Stimulated activated CD4-positive, alpha-beta T cell treated with anti-CD3 and anti-CD28 coated beads, TNF-alpha, amount 100 ng/mL, for 1 hour (primary cell): ENCODE measurements at places on chromosomes 11 and 22.

- no peak for DNase-seq
Observed at GRCh38 chr11:95711162-95711944, 78.2 kb downstream of the FAM76B start.

DNA sequence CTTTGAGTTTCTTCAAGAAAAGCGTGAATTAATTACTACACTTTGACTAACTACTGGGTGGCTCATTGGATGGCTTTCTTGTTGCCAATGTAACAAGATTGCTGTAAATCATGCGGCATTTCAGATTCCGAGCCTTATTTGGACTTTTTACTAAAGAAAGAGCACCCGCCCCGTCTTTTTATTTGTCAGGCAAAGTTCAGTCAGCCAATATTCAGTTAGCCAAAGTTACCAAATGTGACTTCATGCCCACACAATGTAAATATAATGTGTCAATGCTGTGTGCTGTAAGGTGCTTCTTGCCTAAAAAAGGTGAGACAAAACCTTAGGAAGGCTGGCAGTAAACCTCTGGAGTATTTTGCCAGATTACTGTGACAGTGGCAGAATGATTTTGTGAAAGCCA lies 14.8 kb downstream of the FLI1 start:
- no peak for DNase-seq

- DNase-seq, result no peak
Observed at GRCh38 chr11:45176996-45177395, 30.6 kb downstream of the PRDM11 start.

- DNase-seq, result peak; percentile 10
Observed at GRCh38 chr11:61482513-61482912, 26.0 kb upstream of the LRRC10B start.

- no peak for DNase-seq
Observed at GRCh38 chr11:70250876-70251658, 19.4 kb upstream of the PPFIA1 start.

DNA sequence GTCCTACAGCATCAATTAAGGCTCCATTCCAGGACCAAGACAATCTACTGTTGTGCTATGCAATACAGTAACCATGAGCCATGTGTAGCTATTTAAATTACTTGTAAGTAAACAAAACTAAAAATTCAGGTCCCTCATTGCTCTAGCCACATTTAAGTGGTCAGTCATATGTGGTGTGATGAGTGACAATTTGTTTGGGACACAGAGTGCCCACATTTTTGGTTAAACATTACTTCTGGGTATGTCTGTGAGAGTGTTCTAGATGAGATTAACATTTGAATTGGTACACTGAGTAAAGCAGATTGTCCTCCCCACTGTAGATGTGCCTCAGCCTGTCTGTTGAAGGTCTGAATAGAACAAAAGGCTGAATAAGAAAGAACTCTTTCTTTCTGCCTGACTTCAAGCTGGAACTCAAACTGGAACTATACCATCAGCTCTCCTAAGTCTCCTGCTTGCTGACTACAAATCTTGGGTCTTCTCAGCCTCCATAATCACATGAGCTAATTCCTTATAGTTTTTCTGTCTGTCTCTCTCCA lies 15.8 kb downstream of the KBTBD3 start:
- no peak for DNase-seq

- no peak for DNase-seq
Observed at GRCh38 chr11:107623183-107623582, 32.2 kb downstream of the ELMOD1 start.

GRCh38 chr11:68351450-68352275 lies 39.3 kb downstream of the LRP5 start:
- no peak for DNase-seq

DNA sequence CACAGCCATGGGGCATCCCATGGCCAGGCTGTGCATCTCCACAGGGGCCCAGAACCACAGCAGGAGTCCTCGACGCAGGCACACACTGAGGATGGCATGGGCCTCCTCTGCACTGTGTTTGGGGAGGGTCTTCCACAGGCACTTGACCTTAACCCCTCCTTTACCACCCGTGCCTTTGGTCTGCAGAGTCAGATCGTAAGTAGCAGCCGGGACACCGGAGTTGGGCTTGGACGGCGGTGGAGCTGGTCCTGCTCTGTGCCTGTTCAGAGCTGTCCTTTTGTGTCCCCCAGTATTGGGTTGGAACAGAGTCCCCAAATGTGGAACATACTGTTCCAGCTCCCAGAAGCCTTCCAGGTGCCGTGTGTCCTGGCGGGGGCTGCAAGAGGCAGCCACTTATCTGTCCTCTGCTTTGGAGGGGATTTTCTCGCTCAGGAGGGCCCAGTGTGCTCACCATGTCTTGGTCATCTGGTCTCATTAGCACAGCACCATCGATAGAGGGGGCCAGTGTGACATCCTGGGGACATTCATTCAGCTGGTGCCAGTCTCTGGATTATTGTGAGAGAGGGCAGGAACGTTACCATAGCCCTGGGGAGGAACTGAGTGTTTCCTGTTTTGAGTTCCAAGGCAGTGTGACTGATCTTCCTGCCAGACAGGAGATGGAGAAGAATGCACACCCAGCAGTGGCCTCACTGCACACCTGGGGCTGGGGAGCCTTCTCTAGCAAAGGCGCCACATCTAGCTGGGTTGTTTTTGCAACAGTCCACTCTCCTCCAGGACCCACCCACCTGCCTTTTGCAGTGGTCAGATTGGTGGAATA lies 12.4 kb downstream of the CRELD2 start:
- no peak for DNase-seq

DNA sequence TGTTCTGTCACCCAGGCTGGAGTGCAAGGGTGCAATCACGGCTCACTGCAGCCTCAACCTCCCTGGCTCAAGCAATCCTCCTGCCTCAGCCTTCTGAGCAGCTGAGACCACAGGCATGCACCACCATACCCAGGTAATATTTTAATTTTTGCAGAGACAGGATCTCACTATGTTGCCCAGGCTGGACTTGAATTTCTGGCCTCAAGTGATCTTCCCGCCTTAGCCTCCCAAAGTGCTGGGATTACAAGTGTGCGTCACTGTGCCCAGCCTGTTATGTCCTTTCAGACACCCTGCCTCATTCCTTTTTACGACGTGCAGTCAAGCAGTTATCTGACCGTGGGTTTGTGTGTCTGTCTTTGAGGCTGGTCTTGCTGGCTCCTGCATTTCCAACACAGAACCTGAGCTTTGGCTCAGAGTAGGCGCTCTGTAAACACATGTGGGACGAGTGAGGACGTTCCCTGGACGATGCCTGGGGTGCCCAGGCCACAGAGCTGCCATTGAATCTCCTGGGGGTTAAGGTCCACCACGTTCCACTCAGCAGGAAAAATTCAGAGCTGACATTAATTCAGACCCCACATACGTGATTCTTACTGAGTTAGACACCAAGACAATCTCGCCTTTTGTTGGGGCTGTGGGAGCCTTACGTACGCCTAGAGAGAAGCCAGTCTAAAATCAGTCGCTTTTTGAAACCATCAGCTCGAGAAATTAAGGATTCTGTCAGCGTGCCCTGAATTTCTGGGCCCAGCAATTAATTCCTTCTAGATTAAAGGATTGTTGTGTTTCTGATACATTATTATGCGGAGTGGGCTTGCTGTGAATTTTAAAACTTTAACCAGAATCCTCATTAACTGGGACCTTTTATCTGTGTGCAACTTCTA lies 21.5 kb upstream of the EMID1 start:
- DNase-seq, result no peak

GRCh38 chr22:27724709-27725108 lies 76.8 kb downstream of the MN1 start:
- no peak for DNase-seq

GRCh38 chr22:38554281-38554680 lies 15.7 kb downstream of the DMC1 start:
- DNase-seq, result no peak

DNA sequence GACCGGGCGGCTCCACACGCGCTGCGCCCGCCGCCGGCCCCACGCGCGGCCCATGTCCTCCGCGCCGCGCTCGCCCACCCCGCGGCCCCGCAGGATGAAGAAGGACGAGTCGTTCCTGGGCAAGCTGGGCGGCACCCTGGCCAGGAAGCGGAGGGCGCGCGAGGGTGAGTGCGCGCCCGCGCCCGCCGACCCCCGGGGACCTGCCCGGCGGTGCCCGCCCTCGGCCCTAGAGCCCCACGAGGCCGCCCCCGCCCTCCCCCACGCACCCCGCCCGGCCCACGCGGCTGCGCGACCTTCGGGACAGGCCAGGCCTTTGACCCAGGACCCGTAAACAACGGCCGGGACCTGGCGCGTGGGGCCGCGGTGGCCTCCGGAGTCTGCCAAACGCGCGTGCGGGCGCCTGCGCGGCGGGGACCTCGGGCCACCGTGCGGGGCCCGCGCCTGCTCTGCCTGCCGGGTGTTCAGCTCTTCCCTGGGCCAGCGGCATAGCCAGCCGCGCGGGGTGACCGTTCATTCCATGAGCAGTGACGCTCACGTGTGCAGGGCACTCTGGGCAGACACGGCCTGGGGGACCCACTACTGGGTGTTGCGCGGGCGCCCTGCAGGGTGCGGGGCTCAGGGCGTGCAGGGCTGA lies at the start of gene PARVB:
TSS of gene PARVB (plus strand) at position 15 of the 634 bp plus-strand sequence. CDS start at position 53, 38 bp downstream.
- DNase-seq, result no peak

- no peak for DNase-seq
Observed at GRCh38 chr11:73334384-73335203, 26.5 kb downstream of the ARHGEF17 start.

DNA sequence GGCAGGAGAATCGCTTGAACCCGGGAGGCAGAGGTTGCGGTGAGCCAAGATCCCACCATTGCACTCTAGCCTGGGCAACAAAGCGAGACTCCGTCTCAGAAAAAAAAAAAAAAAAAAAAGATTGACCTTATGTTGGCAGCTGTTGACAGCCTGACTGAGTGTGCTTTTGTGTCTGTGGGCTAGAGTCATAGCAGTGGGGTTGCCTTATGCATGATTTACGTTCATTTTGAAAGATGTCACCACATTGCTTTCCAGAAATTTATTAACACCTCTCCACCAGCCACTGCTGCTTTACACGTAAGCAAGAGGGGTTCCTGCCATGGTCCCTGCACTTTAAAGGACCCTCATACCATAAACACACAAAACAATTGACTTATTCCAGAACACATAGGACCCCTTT lies 21.0 kb downstream of the ASRGL1 start:
- no peak for DNase-seq

DNA sequence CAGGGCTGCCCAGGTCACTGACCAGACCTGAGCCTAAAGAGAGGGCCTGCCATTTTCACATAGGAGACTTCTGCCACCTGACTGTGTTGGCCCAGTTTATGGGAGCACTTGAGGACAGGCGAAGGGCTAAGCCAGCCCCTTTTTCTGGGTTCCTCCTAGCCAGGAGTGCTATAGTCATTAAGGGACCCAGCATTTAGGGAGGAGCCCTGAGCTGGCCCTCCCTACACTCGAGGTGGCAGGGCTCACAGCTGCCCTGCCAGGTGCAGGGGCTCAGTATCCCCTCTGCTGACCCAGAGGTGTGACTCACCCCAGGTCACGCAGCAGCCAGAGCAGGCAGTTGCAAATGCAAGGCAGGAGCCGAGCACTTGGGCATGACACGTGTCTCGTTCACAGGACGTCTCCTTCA lies 86.3 kb upstream of the CRYBB3 start:
- DNase-seq, result no peak

DNA sequence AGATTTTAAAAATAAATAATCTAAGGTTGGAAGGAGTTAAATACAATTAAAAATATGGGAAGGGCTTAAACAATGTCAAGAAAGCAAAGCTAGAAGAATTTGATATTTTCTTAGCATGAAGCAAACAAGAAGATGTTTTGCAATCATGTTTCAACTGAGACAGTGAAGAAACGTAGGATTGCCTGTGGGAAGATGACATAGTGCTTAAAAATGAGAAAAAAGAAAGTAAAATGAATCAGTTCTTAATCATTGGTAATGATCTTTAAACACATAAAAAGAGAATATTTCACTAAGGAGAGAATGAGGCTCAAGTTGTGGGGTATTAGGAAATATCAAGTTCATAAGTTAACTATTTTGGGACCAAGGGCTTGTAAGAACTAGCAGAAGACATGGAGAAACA lies 855.0 kb downstream of the METTL15 start:
- DNase-seq, result no peak

DNA sequence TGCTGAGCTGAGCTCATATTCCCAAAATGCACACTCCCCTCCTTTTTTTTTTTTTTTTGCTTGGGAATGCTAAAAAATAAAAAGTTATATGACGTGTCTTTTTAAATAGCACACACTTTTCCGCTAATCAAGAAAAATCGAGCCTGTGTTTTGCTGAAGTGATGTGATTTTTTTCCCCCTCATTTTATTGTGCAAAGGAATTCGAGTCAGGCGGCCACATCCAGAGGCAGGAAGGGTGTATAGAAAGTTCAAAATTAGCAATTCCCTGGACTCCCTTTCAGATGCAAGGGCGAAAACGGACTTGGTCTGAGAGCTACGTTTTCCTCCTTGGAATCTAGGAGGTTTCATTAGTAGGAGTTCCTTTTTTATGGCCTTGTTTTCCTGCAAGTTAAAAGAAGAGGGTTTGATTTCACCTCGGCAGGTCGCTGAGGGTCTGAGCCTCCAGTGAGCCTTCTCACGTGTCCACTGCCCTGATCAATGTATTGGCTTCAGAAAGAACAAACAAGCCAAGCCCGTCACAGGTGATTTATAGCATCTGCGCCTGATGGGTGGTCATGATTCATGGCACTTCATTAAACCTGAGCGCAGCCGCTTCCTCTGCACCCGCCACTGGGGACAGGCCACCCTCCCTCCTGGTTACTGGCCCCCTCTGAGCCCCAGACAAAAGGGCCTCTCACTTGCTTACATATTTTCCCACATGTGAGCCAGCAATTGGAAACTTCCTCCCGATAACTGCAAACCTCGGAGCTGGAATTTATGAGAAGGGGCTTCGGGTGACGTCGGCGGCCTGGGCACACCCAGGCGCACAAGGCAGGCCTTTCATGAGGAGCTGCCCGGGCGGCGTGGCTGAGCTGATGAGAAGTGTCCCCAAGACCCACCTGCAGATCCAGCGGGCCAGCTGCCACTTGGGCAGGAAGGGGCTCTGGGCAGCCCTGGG lies 64.4 kb upstream of the LINC01488 start:
- no peak for DNase-seq

- no peak for DNase-seq
Observed at GRCh38 chr11:128709402-128709801, 15.5 kb downstream of the FLI1 start.

- no peak for DNase-seq
Observed at GRCh38 chr22:23837911-23838680, 710 bp downstream of the DERL3 start.
